Activated T-cell treated with anti-CD3 and anti-CD28 coated beads, Interleukin-2, amount 50 U/mL, for 72 hours (primary cell): ENCODE measurements at places on chromosomes 16 and 17.

GRCh38 chr17:67178555-67178954 is 66.4 kb downstream of the HELZ start:
- H3K4me1 ChIP-seq, result no peaks in the 10 kb centered on the region
- no peak overlapping the region for H3K27ac ChIP-seq
- peaks cover 10% of the 10 kb centered on the region for H3K36me3 ChIP-seq
- no peaks in the 10 kb centered on the region for H3K27me3 ChIP-seq
- DNase-seq, result no peak

GRCh38 chr17:34386697-34387550 is 23.9 kb upstream of the CCL1 start:
- no peak overlapping the region for H3K27ac ChIP-seq
- no peaks in the 10 kb centered on the region for H3K36me3 ChIP-seq
- H3K4me3 ChIP-seq, result no peak overlapping the region

DNA sequence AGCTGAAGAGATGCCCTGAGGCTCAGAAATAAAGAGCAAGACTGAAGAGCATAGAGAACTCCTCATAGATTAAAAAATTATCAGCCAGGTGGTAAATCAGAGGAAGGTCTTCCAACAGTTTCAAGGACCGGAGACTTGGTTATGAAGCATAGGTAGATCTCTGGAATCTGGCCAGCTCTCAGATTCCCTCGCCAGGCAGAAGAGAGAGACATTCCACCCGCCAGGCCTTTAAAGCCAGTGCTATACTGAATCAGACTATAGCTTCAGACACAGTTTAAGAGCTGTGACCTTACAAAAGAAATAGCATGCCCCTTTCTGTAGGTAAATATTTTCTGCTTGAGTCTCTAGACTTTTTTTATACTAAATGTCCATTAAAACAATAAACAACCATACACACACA is 70.3 kb downstream of the NFATC3 start:
- DNase-seq, result no peak
- no peaks in the 10 kb centered on the region for H3K27me3 ChIP-seq
- H3K4me3 ChIP-seq, result no peak overlapping the region
- H3K36me3 ChIP-seq, result no peaks in the 10 kb centered on the region
- H3K4me1 ChIP-seq, result peaks cover 5% of the 10 kb centered on the region
- H3K27ac ChIP-seq, result peak overlapping the region; percentile 64

DNA sequence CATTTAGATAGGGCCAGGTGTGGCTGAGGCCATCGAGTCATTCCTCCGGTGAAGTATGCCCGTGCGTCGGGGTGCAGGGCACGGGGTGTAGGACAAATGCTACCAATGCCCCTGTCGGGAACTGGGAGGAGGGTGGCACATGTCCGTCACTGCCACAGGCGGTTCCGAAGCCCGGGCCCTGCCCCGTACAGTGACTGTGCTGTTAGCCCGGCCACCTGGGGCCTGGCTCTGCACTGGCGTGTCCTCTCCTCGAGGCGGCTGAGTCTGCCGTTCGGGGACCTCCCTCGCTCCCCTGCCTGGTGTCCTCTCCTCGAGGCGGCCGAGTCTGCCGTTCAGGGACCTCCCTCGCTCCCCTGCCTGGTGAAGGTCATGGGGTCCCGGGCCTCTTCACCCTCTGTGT is 7.0 kb upstream of the ZFPM1 start:
- no peak for DNase-seq
- no peaks in the 10 kb centered on the region for H3K4me1 ChIP-seq
- no peak overlapping the region for H3K27ac ChIP-seq
- no peak overlapping the region for H3K4me3 ChIP-seq
- no peaks in the 10 kb centered on the region for H3K36me3 ChIP-seq

DNA sequence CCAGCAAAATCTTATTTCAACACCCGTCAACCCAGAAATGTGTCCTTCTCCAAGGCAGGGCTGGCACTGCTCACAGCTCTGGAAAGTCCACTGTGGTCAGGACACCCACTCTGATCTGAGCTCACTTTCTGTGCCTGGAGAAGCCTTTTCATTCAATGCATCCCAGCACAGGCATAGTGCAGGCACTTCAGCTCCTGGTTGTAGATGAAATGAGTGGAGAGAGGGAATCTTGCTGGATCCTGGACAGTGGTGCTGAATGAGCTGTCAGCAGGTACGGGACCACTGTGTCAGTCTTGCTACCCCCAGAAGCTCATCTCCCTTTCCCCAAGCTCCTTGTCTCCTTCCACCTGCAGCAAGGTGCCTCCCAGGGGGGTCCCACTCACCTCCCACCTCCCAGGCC is 86.1 kb upstream of the SALL1 start:
- DNase-seq, result no peak

- no peak overlapping the region for H3K27ac ChIP-seq
- no peak overlapping the region for H3K4me3 ChIP-seq
- DNase-seq, result no peak
- no peaks in the 10 kb centered on the region for H3K36me3 ChIP-seq
These were observed 38.9 kb upstream of the ATP2A3 start for GRCh38 chr17:4003131-4003500.

- no peaks in the 10 kb centered on the region for H3K4me1 ChIP-seq
- H3K27me3 ChIP-seq, result no peaks in the 10 kb centered on the region
- no peak for DNase-seq
- H3K36me3 ChIP-seq, result peaks cover 1% of the 10 kb centered on the region
- H3K27ac ChIP-seq, result no peak overlapping the region
These were observed 22.1 kb upstream of the NAT9 start for GRCh38 chr17:74798239-74798707.

DNA sequence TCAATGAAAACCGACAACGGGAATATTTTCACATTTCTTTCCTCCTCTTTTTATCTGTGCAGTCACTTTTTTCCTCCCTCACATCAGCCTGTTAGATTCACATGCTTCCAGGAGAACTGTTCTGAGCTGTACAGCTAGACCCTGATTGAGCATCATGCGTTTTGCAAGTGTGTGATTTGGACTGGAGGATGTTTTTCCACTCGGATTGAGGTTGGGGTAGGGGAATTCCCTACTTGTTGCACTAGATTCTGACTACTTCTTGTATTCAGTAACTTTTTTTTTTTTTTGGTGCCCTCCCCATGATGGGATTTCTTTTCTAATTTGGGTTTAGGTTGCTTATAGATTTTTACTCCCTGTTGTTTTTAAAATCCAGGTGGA is 4.8 kb downstream of the MSI2 start:
- no peak overlapping the region for H3K4me3 ChIP-seq
- no peaks in the 10 kb centered on the region for H3K27me3 ChIP-seq
- DNase-seq, result no peak
- H3K27ac ChIP-seq, result no peak overlapping the region

DNA sequence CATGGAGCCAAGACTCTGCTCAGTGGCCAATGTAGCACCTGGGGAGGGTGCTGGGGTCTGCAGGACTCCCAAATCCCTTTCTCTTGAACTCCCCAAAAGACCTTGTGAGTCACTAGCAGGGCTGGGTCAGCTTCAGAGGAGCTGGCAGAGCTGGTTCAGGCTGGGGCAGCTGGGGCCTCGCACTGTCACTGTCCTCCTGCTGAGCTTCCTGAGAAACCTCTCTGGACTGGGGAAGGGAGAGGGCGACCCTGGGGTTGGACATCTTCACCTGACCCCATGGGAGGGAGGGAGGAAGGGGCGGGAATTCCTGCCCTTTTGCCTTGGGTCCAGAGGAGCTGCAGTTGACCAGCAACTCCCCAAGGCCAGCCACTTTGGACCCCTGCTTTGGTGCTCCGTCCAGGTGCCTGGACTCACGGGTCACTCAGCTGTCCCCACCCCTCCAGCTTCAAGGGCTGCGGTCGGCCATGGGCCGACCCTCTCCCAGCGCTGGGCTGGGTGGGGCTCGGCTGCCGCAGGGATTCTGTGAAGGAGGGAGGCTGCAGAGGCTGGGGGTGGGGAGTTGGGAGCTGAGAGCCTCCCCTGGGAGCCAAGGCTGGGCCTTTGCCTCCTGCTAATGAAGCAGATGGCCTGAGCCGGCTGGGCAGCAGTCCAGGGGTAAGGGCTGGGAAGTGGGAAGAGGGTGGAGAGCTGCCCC is 9.2 kb downstream of the FMNL1 start:
- no peak for DNase-seq
- peaks cover 99% of the 10 kb centered on the region for H3K4me1 ChIP-seq

DNA sequence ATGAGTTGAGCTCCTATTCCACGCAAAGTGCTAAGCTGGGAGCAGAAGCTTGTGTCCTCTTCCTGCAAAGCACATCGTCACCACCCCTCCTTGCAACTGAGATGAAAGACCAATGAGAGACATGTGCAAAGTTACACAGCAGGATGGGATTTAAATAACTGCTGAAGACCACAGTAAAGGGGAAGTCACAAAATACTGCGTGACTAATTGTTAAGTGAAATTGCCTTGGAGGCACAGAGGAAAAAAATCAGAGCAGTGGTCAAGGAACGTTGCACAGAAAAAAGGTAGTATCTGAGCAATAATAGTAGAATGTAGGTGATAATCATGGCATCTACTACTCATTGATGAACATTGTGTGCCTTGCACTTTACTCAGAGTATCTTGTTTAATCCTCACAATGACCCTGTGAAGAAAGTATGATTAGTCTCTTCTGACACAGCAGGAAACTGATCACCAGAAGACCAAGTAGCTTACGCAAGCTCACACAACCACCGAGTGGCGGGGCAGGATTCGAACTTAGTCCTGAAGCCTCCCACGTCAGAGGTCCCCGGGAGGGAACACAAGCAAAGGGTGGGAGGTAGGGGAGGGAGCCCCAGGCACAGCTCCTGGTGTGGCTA is 15.4 kb upstream of the MYO18A start:
- peaks cover 6% of the 10 kb centered on the region for H3K4me1 ChIP-seq
- no peak overlapping the region for H3K27ac ChIP-seq
- H3K36me3 ChIP-seq, result no peaks in the 10 kb centered on the region
- H3K27me3 ChIP-seq, result peaks cover 18% of the 10 kb centered on the region

GRCh38 chr16:50389900-50390299 is 21.1 kb upstream of the BRD7 start:
- no peaks in the 10 kb centered on the region for H3K36me3 ChIP-seq
- H3K4me3 ChIP-seq, result no peak overlapping the region
- no peak overlapping the region for H3K27ac ChIP-seq
- H3K27me3 ChIP-seq, result peaks cover 6% of the 10 kb centered on the region

GRCh38 chr16:65772134-65772732 is 594.3 kb upstream of the CDH5 start:
- no peaks in the 10 kb centered on the region for H3K36me3 ChIP-seq
- no peaks in the 10 kb centered on the region for H3K27me3 ChIP-seq
- no peaks in the 10 kb centered on the region for H3K4me1 ChIP-seq
- no peak overlapping the region for H3K27ac ChIP-seq
- H3K4me3 ChIP-seq, result no peak overlapping the region

DNA sequence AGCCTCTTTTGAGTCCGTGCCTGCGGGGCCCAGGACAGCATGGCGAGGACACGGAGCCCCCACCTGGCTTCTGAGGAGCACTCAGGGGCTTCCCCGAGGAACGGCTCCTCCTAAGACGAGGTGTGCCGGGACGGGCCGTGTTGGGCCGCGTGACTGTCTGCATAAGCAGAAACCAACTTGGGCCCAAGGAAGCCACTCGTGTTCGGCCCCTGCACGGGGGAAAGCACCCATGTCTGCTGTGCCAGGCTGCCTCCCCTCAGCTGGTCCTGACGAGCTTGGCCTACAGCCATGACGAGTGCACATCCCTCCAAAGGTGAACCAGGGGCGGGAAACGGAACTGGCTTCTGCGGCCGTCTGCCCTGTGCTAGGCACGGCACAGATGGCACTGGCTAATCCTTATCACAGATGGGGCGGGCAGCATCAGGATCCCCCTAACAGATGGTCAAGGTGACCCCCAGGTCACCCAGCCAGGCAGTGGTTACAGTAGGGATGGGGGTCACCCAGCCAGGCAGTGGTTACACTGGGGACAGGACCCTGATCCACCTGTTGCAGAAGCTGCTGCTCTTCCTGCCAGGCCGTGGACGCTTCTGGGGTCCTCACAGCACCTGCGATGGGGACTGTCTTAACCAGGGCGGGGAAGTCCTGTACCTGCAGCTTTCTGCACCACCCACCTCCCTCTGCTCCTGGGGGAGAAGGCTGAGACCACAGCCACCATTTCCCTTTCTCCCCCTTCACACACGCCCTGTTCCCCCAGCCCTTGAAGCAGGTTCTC is 25.6 kb downstream of the MRM3 start:
- H3K4me3 ChIP-seq, result no peak overlapping the region
- no peaks in the 10 kb centered on the region for H3K27me3 ChIP-seq
- no peak for DNase-seq
- no peaks in the 10 kb centered on the region for H3K36me3 ChIP-seq
- H3K27ac ChIP-seq, result no peak overlapping the region
- no peaks in the 10 kb centered on the region for H3K4me1 ChIP-seq

DNA sequence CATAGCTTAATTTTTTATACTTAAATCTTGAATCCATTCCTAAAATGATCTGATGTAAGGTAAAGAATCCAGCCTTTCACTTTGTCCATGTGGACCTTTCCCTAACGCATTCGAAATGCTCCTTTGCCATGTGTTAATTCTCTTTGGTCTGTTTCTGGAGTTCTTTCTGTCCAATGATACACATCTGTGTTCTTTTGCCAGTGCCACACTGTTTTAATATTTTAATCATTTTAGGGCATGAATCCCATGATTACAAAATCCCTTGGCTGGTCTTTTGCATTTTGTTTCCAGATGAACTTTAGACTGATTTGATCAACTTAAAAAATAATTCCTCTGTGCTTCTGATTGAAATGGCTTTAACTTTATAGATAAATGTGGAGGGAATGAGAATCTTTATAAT is 74.1 kb downstream of the NTN1 start:
- H3K27ac ChIP-seq, result no peak overlapping the region
- no peak for DNase-seq
- no peaks in the 10 kb centered on the region for H3K36me3 ChIP-seq
- H3K4me1 ChIP-seq, result no peaks in the 10 kb centered on the region
- no peak overlapping the region for H3K4me3 ChIP-seq
- H3K27me3 ChIP-seq, result peaks cover 12% of the 10 kb centered on the region

DNA sequence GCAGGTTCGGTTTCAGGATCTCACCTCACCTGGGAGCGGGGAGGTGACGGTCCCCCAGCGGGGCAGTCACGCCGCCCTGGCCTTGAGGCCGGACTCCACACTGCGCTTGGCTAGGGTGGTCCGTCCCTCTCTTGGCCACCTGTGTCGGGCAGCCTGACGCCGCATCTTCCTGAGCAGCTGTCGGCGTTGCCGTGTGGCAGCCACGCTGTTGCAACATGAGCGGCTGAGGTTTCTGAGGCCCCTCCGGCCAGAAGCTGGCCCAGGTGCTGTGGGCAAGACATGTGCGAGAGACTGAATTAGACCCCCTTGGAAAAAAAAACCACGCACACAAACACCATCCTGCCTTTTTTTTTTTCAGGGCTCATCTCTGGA is 49.2 kb downstream of the IRF8 start:
- DNase-seq, result no peak
- peak overlapping the region; percentile 63 for H3K4me3 ChIP-seq
- H3K27me3 ChIP-seq, result peaks cover 33% of the 10 kb centered on the region
- peaks cover 77% of the 10 kb centered on the region for H3K4me1 ChIP-seq

DNA sequence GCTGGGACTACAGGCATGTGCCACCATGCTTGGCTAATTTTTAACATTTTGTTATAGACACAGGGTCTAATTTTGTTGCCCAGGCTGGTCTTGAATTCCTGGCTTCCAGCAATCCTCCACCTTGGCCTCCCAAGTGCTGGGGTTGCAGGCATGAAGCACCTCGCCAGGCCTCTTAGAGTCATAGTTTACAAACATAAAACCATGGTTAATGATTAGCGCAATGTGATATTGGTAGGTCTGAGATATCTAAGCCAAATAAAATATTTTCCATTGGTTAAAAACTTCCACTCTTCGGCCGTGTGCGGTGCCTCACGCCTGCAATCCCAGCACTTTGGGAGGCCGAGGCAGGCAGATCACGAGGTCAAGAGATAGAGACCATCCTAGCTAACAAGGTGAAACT is 16.6 kb downstream of the TXNDC11 start:
- no peaks in the 10 kb centered on the region for H3K27me3 ChIP-seq
- no peak for DNase-seq
- peaks cover 29% of the 10 kb centered on the region for H3K4me1 ChIP-seq
- H3K36me3 ChIP-seq, result peaks cover 36% of the 10 kb centered on the region
- no peak overlapping the region for H3K27ac ChIP-seq
- H3K4me3 ChIP-seq, result no peak overlapping the region
